Cortex of kidney (tissue), 1 donor: ENCODE measurements at places on chromosomes 11 and 22.

- DNase-seq, result no peak
Measured at GRCh38 chr22:32475468-32476010, 928 bp downstream of the FBXO7 start.

GRCh38 chr11:10436224-10436623 lies 18.8 kb upstream of the AMPD3 start:
- DNase-seq, result no peak

- no peak for DNase-seq
Measured at GRCh38 chr22:39873965-39874364, 19.6 kb downstream of the ENTHD1 start.

DNA sequence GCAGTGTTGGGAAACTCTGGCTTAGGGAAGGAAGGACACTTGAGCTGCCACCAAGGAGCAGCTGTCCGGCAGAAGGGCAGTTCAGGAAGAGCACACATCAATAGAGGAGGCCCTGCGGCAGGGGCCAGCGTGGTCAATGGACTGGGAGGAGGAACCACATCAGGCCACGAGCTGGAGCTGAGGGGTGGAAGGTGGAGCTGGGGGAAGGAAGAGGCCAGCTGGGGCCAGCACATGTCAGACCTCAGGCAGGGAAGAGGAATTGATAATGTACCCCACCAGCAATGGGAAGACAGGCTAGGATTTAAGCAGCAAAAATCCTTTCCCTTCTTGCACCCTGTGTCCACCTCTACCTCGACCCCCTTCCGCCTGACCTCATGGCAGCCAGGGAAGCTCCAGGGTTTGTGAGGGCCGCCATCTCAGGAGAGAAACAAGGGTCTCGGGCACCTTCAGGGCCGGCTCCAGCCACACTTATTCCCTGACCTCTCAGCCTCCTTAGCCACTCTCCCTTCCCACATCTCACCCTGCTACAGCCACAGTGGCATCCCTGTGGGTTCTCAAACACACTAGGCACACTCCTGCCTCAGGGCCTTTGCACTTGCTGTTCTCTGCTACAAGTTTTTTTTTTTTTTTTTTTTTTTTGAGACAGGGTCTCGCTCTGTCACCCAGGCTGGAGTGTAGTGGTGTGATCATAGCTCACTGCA lies 157.8 kb upstream of the GRK3 start:
- no peak for DNase-seq

DNA sequence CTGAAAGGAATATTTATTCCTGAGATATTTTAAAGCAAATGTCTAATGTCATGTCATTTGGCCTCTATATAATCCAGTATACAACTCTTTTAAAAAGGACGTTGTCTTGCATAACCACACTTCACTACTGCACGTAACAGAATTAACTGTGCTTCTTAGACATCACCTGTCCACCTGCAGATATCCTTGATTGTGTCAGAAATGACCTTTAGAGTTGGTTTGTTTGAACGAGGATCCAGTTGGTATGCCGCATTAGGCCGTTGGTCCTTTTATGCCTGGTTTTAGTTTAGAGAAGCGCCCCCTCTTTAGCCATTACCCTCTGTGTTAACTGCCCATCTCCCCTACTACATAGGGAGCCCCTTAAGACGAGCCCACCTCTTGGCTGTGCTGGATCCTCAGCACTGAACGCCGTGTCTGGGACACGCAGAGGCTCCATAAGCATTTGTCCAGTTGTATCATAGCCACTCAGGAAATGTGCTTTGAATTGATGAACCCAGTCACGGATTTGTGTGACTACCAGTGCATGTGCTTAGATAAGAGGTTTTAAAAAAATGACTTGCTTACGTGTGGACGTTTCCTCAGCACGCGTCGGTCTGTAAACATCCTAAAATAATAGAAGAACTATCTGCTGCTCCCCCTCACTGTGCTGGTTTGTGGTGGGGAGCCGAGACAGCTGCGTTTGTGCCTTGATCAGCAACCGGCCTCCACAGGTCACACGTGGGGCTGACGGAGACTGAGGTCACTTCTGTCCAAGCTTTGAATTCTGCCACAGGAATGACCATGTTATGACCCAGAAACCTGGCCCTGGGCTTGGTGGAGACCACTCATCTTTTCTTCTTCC lies 4.0 kb downstream of the MICAL2 start:
- DNase-seq, result no peak

- no peak for DNase-seq
Measured at GRCh38 chr11:1077417-1078119, 2.9 kb downstream of the MUC2 start.

DNA sequence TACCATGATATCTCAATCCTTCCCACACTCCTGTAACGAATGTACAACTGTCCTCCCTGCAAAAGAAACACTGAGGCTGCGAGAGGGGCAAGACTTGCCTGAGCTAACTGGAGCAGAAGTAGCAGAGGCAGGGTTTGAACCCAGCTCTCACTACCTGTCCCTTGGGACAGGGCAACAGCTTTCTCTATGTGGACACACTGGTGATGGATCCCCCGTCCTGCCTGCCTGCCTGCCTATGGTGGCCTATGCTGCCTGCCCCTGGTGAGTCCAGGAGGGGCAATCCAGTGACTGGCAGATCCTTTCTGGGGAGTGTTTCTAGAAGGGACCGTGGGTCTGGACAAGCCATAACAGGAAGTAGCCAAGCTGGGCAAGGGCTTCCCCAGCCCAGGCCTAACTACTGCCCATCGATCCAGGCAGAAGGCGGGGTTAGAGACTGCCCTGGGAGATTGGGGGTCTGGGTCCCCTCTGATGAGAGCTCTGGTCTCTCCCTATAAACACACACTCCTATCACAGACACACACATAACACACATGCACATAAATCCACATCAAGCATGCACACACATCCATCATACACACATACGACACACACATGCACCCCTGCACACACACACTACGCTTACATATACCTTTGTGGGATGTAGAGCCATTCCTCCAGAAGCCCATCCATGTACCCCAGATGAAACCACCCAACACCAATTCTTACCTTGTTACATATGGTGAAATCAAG lies 1.1 kb upstream of the EMID1 start:
- no peak for DNase-seq

GRCh38 chr11:74755395-74755995 lies 6.8 kb downstream of the RNF169 start:
- no peak for DNase-seq

DNA sequence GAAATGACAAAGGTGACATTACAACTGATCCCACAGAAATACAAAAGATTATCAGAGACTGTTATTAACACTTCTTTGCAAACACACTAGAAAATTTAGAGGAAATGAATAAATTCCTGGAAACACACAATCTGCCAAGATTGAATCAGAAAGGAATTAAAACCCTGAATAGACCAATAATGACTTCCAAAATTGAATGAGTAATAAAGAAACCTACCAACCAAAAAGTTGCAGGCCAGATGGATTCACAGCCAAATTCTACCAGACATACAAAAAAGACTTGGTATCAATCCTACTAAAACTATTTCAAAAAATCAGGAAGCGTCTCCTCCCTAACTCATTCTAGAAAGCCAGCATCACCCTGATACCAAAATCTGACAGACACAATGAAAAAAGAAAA lies 17.2 kb downstream of the RAB38 start:
- no peak for DNase-seq

DNA sequence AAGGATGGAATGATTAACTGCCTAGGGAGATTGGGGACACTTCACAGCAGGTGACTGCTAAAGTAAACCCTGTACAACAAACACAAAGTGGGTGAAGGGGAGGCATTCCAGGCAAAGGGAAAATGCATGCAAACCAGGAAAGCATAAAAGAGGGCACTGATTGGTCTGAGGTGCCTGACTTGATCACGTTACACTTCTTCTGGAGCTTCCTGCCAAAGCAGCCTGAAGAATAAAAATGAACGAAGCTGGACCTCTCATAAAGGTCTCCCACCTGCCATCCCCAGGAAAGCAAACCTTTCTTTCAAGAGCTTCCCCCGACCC lies 46.7 kb upstream of the SCUBE2 start:
- DNase-seq, result no peak

- DNase-seq, result no peak
Measured at GRCh38 chr11:114274637-114275036, 21.6 kb upstream of the NNMT start.

- DNase-seq, result no peak
Measured at GRCh38 chr11:85673393-85673792, 8.5 kb upstream of the CREBZF start.

DNA sequence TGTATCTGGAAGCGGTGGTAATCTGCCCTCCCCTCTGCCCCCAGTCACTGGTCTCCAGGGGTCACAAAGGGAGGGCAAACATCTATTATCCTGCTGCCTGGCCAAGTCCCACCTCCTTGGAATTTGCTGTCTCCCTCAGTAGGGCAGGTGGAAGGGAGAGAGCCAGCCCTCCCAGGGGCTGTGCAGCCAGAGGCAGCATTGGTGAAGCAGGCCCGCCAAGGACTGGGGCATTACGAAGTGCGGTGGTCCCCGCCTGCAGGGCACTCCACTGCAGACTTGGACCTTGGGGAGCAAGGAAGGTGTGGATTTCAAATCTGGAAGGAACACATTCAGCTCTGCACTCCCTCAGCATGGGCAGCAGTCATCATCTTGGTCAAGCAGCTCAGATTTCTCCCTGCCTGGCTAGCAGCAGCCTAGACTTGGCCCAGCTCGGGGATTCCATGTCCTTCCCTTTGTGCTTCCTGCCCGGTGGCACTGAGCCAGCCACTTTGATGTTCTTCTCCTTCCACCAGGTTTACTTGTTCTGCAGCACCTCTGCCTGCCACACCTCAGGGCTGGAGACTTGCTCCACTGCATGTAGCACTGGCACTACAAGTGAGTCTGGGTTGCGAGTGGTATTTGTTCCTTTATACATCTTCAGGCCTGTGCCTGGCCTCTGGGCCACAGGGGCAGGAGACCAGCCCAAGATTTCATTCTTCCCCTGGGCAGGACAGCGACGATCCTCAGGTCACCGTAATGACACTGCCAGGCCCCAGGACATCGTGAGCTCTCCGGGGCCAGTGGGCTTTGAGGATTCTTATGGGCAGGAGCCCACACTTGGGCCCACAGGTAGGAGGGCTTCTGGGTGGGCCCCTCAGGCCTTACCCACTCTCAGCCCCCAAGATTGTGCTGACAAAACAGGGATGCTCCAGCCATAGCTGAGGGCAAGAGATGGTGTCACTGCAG lies 7.4 kb downstream of the ZP1 start:
- DNase-seq, result no peak

GRCh38 chr11:131481971-131482370 lies 111.6 kb downstream of the NTM start:
- DNase-seq, result no peak

GRCh38 chr11:203945-204586 lies 3.1 kb downstream of the BET1L start:
- no peak for DNase-seq

DNA sequence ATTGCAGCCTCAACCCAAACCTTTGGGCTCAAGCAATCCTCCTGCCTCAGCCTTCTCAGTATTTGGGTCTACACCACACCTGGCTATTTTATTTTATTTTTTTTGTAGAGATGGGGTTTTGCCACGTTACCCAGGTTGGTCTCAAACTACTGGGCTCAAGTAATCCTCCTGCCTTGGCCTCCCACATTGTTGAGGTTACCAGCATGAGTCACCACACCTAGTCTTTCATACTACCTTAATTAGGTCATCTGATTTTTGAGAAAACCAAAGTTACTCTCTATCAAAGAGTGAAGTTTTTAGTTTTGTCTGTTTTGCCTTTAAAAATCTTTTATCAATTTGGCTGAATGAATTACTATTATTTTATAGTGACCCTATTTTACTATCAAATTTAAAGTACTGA lies 335.6 kb upstream of the LRRC4C start:
- no peak for DNase-seq

GRCh38 chr11:96329419-96329818 lies 13.6 kb downstream of the MAML2 start:
- no peak for DNase-seq

DNA sequence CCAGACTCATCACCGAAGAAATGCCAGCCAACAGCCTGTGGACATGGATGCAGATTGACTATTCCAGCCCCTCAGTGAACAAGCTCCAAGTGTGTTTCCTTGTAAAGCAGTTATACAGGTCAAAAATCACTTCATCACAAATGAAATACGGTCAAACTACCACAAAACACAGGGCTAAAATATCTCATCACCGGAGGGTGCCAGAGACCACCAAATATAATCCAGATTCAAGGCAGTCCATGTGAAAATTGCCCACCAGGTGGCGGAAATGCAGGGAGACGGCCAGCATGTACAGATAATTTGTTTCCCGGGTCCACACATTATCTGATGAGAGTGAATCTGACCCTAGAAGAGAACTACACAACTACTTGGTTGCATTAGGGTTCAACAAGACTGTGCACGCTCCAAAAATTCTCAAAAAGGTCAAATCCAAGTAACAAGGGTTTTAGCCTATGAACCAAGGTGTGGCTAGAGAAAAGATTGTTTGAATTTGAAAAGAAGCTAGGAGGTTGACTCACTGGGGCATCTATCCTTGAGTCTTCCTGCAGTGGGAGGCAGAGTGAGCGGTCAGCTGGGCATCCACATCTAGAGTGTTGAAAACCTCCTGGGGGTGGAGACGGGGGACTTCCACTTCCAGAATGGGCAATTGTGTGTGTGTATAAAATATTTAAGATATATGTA lies 71.7 kb downstream of the IGLL5 start:
- DNase-seq, result no peak

DNA sequence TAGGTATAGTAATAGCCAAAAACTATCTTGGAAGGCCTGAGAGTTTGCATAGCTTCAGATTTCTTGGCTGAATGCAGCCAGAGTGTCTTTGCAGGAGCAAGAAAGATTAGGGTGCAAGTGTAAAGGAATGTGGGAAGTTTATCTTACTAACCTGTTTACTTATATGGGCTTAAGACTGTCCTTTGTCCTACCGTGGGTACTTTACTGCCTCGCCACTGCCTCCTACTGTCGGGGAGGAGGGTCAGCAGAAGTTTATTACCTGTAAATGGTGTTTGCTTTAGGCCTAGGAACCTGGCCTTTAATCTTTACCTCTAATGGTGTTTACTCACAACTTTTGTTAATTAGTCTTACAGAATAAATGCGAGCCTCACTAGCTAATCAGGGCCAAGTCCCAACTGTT lies 633.8 kb downstream of the DLG2 start:
- DNase-seq, result no peak

- no peak for DNase-seq
Measured at GRCh38 chr22:25161916-25162530, 37.6 kb upstream of the CRYBB3 start.

- DNase-seq, result no peak
Measured at GRCh38 chr11:6481924-6482275, 599 bp downstream of the TIMM10B start.

- no peak for DNase-seq
Measured at GRCh38 chr11:35387111-35387982, 32.0 kb downstream of the SLC1A2 start.

- DNase-seq, result no peak
Measured at GRCh38 chr22:50243685-50244419, 971 bp downstream of the TUBGCP6 start.

- DNase-seq, result no peak
Measured at GRCh38 chr11:71238285-71238875, 14.0 kb downstream of the SHANK2 start.

DNA sequence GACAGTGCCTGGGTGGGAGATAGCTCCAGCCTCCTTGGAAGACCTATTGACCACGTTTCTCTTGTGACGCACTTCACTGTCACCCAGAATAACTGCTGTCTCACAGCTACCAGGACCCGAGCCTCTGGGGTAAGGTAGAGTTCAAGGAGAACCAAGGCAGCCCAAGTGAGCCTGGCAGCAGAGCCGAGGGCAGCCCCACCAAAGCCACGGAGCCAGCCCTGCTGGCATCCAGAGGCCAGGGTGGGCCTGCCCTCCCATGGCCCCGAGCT lies 32.8 kb downstream of the RSPH14 start:
- no peak for DNase-seq
